ENCODE measurements at places on chromosomes 4 and X. TPM values are rescaled to one million over a fixed set of nuclear protein-coding genes. Genes with fewer than 3 reads are reported as not detected.

Gene MORF4L2
- total RNA-seq = 614 TPM

Gene DCLK2
- total RNA-seq = 2.7 TPM

Gene CAPN6
- total RNA-seq = 0.87 TPM

Gene YIPF6
- total RNA-seq = 43.7 TPM

Gene SPANXN3
- 1.2 TPM for total RNA-seq

Gene CDX4
- not detected for total RNA-seq

Gene TKTL2
- not detected for total RNA-seq

Gene THAP6
- 10.6 TPM for total RNA-seq

Gene L1CAM
- total RNA-seq = 623 TPM

Gene PPEF2
- not detected for total RNA-seq

Gene CDS1
- 20.1 TPM for total RNA-seq

Gene TRPC5OS
- not detected for total RNA-seq

Gene STK26
- total RNA-seq = 20.8 TPM

Gene NONO
- 442 TPM for total RNA-seq

Gene SSX4
- total RNA-seq = not detected

Gene XK
- 0.30 TPM for total RNA-seq

Gene NR3C2
- 5.2 TPM for total RNA-seq

Gene PRRG1
- total RNA-seq = 83.3 TPM

Gene HMX1
- not detected for total RNA-seq

Gene PLP2
- 10.4 TPM for total RNA-seq

Gene GATA1
- total RNA-seq = not detected

Gene SSX2B
- not detected for total RNA-seq

Gene KLB
- not detected for total RNA-seq

Gene SLIT2
- total RNA-seq = 3.5 TPM

Gene RENBP
- total RNA-seq = 3.6 TPM

Gene LCORL
- total RNA-seq = 28.3 TPM

Gene HSFX4
- total RNA-seq = not detected

Gene P2RY8
- total RNA-seq = not detected

Gene ADAM29
- total RNA-seq = not detected

Gene SPATA4
- 0.65 TPM for total RNA-seq

Gene CYLC1
- not detected for total RNA-seq

Gene NIPAL1
- 11.1 TPM for total RNA-seq

Gene SLC25A14
- 4.9 TPM for total RNA-seq

Gene SRPX2
- 29.7 TPM for total RNA-seq

Gene VSIG1
- total RNA-seq = 4.0 TPM

Gene CXCR3
- total RNA-seq = not detected

Gene GNL3L
- 32.5 TPM for total RNA-seq
